ENCODE measurements at places on chromosomes 16 and 17. TPM values are rescaled to one million over a fixed set of nuclear protein-coding genes. Genes with fewer than 3 reads are reported as not detected.

GRCh38 chr17:49489348-49489747 is 5.7 kb upstream of the NGFR start:
- no peak for DNase-seq

DNA sequence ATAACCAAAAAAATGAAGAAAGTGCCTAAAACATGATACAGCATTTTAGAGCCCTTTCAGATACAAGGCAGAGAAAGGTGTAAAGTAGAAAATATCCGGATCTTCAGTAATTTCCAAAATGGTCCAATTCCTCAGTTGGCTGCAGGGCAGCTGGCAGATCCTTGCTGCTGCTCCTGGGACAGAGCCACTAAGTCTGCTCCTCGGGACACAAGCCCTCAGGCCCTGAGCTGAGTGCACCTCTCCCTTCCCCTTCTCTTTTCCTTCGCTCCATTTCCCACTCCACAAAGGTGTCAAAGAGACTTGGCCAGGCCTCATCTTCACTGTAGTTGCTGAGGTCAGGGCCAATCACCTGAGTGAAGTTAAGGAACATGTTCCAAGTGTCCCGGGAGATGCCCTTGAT is 40.5 kb downstream of the DCUN1D3 start:
- no peak for DNase-seq

DNA sequence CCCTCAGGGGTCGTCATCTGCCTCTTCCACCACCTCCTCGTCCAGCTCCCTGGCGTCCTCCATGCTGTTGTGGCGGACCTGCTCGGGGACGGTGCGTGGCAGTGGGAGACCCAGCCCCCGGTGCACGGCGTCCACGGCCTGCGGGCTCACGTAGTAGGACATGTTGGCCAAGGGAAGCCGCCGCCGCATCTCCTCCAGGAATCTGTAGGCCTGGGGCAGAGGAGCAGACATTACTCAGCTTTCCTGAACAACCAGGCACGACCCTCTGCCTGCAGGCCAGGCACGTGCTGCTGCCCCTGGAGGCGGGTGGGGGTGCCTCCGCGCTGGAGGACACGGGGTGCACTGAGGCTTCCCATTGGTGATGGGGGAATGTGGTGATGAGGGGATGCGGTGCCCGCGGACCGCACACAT is 17.8 kb downstream of the TELO2 start:
- DNase-seq, result no peak

- no peak for DNase-seq
Measured at GRCh38 chr16:345772-346171, 6.8 kb downstream of the AXIN1 start.

DNA sequence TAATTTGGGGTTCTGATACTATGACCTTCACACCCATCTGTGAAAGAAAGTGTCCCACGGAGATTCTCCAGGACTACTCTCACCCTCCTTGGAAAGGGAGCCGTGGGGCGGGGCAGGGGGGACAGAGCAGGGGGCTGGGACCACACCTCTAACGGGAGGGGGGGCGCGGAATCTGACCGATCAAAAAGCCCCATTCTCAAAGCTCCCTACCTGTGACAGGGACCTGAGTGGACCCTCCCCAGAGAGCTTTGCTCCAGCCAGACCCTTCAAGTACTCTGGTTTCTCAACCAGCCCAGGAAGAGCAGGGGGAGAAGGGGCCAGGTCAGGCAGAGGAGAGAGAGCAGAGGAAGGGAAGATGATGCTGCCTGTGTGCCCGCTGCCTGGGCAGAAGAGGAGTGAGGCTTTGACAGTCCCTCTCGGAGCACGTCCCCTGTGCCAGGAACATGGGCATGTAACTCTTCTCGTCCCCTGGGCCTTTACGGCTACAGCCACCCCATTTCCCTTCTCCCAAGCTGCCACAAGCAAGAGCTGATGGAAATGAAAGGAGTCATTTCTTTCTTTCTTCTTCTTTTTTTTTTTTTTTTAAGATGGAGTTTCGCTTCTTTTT is 682 bp downstream of the XAF1 start:
- no peak for DNase-seq

DNA sequence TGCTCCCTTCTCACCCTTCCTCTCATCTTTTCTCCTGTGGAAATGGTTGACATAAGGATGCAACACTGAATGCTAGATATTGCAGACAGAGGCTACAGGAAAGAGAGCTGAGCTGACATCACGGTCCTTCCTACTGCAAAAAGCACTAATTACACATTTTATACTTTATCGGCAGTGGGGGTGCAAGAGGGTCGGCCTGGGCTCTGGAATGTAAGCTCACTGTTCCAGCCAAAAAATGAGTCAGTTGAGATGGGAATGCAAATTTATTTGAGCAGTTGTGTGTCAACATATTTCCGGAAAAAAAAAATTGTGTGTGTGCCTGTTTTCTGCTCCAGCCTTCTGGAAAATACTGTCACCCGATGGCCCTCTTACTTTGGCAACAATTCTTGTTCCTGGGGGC is 14.1 kb upstream of the MRTFB start:
- no peak for DNase-seq

GRCh38 chr17:68585643-68586042 is 15.5 kb downstream of the FAM20A start:
- no peak for DNase-seq

DNA sequence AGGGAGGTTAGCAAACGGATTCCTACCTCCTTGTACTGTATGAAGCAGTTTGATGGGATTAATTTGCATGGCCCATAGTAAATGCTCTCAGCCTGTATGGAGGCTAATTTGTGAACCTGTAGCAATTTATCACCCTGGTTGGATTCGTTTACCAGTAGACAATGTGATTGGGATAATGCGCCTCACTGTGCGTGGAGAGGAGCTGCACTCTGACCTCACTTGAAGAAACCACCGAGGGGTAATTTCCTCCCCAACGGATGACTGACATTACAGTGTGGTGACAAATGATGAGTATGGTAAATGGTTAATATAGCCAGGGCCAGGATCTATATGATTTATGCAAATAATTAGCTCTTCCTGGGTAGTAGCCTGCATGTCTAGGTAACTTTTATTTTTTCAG is 479.1 kb upstream of the RBFOX1 start:
- no peak for DNase-seq

DNA sequence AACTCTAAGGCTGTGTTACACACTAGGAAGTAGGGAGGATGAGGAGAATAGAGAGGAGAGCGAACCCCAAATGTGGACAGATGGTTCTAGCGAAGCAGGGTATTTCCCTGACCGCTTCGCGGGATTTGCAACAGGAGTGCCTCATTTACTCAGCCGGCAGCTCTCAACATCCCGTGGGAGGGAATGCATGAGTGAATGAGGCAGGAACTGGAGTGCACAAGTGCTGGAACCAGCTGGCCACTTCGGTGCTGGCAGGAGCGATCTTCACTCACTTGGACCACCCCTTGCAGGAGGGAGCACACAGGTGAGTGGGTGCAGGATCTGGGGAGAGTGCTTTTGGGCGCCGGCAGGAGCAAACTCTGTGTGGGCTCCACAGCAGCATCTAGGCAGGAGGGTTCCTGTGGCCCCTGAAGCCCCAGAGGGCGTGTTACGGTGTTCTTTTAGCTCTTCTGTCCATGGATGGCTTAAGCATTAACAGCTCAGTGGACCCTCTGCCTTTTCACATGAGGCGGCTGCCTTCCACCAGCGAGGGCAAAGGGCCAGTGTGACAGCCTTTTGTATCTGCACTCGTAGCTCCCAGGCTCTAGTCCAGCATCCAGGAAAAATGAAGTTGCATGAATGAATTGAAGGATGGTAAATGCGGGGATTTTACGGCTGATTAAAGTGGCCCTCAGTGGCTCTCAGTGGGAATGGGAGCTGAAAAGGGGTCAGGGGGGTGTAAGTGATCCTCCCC is 17.4 kb upstream of the ZNHIT3 start:
- no peak for DNase-seq

DNA sequence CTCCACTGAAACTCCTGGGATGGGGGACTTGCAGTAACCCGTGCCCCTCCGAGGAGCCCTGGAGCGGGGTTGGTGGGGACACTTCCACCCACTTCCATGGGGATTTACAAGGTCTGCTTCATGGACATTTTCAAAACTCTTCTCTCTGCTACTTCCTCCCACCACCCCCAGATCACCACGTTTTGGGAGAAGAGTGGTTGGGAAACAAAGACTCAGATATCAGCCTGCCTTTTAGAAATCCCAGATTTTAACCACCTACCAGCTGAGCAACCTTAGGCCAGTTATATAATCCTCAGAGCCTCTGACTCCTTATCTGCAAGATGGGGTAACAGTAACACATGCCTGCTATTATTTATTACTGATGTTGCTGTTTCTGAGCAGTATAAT is 184.8 kb downstream of the CCDC182 start:
- no peak for DNase-seq

DNA sequence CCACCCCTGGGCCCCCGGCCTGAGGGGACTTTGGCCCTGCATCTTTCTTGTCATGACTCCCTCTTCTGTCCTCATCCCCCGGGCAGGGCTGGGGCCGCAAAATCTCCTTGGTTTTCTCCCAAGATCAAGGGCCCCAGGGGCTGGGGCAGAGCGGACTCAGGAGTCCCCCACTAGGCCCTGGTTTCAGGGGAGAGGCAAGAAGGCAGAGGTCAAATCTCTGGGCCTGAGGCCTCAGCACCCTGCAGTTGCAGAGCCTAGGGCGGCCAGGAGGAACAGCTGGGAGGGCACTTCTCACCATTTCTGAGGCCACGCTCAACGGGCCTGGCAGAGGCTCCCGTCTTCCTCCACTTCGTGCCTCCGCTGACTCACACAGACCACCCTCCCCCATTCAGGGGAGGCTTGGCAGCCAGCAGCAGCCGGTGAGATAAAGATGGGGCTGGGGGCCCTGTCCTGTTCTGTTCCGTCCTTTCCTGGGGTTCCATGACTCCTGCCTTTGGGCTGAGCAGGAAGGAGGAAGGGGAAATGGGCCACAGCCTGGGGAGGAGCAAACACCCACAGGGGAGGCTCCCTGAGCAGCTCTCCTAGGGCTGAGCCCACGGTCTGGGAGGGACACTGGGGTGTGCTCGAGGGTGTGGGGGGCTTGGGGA is 12.4 kb downstream of the ZSCAN10 start:
- no peak for DNase-seq

GRCh38 chr17:19285213-19285900 is 48.2 kb downstream of the EPN2 start:
- no peak for DNase-seq

DNA sequence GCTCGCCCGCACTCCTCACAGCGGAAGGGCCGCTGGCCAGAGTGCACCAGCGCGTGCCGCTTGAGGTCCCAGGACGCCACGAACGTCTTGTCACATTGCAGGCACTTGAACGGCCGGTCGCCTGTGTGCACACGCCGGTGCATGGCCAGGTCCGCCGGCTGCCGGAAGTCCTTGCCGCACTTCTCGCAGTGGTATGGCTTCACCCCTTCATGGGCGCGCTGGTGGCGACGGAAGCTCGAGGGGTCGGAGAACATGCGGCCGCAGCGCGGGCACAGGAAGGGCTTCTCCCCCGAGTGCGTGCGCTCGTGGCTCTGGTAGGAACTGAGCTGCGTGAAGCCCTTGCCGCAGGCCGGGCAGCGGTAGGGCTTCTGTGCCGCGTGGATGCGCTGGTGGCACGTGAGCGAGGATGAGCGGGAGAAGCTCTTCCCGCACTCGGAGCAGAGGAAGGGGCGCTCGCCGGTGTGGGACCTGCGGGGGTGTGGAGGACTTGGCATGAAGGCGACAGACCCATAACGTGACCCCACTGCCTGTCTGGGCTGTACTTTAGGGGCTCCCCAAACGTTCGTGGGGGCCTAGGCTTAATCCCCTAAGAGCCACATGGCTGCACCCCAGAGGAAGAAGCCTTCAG is 12.1 kb downstream of the ZNF668 start:
- no peak for DNase-seq

Gene QRICH2
- total RNA-seq, result 4.9 TPM

Gene HSF4
- 46.6 TPM for total RNA-seq

Gene ANKRD13B
- total RNA-seq, result 27.4 TPM

Gene MGAT5B
- 4.4 TPM for total RNA-seq
